ENCODE measurements at places on chromosomes 12 and 14.

GRCh38 chr14:89973234-89973823, 17.6 kb downstream of the TDP1 start:
- DNase-seq = peak; percentile 65

- no peak for DNase-seq
Measured at GRCh38 chr12:117438809-117439208, 77.4 kb upstream of the NOS1 start.

- no peak for DNase-seq
Measured at GRCh38 chr14:74735125-74735524, 22.2 kb downstream of the FCF1 start.

GRCh38 chr12:550473-551260, 90.9 kb downstream of the B4GALNT3 start:
- no peak for DNase-seq

GRCh38 chr14:45807178-45807899, 554.3 kb upstream of the MIS18BP1 start:
- no peak for DNase-seq

- DNase-seq = no peak
Measured at GRCh38 chr12:77808534-77808933, 22.2 kb upstream of the NAV3 start.
